ENCODE measurements at places on chromosomes 11 and 22.

DNA sequence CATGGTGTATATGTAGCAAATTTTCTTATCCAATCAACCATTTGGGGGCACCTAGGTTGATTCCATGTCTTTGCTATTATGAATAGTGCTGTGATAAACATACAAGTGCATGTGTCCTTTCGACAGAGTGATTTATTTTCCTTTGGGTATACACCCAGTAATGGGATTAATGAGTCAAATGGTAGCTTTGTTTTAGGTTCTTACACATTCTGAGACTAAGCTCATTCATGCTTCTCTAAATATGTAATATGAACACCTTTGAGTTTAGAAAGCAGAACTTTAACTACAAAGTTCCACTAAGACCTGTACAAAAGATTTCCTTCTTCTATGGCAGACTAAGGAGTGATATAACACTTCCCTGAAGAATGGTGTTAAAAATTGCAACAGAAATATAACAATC, 627.0 kb downstream of the KCNA4 start:
- no peak for DNase-seq

DNA sequence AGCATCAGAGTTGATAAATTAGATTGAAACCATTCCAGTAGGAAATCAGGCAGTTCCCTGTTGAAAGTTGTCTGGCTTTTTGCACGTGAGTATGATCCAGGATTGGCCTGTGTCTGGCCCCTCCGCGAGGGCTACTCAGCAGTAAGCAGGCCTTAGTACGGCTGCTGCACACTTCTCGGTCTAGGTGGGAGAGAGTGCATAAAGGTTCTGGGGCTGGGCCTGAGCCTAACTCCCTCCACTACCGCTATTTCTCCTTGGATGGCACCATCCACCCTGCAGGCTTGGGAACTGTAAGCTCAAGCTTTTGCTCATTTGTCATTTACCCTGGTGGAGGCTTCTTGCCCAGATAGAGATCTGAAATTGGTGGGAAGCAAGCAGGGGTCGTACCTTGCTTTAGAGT, 22.0 kb downstream of the TUB start:
- DNase-seq, result no peak

- DNase-seq, result no peak
Measured at GRCh38 chr11:109894242-109894641, 198.9 kb upstream of the ZC3H12C start.

DNA sequence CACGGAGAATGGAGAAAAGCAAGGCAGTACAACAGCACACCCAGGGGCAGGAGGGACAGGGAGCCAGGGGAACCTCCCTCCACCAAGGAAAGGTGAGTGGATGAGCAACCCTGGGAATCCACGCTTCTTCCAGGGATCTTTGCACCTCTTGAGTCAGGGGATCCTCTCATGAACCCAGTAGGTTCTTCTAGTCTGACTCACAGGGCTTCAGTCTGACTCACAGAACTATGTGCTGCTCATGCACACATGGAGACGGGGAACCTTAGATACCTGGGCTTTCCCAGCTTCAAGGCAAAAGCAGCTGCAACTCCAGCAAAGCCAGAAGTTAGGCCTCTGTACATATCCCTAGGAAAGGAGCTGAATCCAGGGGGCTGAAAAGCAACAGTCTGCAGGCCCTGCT, 1021.4 kb upstream of the TENM4 start:
- no peak for DNase-seq
